ENCODE measurements at places on chromosomes 1 and 21.

DNA sequence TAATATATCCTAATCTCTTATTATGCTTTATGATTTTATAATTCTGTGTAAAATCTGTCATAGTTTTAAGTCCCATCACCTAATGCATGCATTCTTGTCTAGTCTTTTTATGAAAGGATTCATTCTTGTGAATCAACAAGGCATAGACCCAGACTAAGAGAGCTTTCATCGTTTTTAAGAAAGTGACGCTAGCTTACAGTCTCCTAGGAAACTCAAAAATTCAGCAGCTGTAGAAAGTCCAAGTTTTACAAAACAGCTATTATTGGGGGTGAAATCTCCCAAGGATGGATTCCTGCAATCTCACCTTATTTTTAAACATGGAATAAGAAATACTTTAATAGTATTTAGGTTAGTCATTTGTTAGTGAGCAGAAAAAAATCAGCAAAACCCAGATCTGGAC, 104.7 kb downstream of the NCAM2 start:
- DNase-seq = no peak

DNA sequence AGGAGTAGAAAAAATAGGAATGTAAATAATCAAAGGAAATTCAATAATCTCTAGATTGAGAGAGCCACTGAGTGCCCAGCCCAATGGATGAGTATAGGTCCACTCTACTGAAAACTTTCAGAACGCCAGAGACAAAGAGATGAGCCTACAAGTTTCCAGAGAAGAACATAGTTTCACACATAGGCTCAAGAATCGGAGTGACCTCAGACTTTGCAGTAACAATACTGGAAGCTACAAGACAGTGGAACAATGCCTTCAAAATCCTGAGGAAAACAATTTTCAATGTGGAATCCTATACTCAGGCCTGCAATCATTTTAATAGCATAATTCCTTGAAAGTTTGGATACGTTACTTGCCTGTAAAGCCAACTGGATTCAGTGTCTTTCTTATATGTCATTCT, 11.0 kb downstream of the GJA4 start:
- no peak for DNase-seq

DNA sequence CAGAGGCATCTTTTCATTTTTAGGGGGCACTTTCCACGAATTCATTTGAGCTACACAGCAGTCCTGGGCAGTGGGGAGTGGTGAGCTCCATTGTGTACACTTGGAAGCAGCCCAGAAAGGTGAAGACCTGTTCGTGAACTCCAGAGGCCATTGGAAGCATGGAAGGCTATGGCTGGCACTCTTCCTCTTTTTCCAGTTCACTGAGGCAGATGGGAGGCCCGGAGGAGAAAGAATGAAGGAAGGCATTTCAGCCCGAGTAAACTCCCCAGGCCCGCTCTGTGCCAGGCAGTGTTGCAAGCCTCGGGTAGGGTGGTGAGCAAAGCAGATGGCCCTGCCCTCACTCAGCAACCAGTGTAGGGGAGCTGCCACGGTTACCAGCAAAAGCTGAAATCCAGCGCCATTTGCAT, 673 bp upstream of the DHCR24 start:
- no peak for DNase-seq

DNA sequence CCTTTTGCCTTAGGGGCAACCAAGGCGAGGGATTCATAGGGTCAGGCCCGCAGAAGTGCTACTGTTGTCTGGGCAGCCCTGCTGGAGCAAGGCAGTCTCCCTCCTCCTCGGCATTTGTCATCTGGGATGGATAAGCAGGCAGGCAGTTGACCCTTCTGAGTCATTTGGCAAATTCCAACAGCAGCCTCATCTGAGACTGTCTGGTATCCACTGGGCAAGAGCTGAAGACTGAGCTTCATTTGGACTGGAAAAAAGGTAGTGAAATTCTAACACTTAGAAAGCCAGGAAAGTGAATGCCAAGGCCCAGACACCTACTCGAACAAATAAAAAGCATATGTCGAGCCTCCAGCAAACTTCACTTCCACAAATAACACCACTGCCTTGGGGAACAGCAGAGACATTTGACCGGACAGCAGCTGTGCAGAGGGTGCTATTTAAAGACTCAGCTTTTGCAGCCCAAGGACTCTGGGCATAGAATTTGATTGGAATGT, 4.0 kb upstream of the ZBTB40 start:
- no peak for DNase-seq

DNA sequence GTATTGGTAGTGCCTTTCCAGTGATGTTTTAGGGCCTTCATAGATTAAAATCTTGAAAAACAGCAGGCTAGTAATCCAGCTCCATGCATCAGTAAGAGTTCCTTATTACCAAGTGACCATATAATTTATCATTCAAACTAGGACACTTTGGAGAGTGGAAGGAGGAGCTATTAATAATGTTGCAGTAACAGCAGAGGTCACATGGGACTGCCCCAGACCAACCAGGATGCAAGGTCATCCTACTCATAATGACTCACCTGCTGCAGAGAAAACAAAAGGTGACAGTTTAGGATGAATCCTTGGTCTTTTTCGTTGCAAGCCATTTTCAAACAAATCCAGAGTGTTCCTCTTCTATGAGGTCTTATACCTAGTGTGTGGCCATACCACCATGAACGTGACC, 187.4 kb downstream of the NUF2 start:
- DNase-seq = no peak

DNA sequence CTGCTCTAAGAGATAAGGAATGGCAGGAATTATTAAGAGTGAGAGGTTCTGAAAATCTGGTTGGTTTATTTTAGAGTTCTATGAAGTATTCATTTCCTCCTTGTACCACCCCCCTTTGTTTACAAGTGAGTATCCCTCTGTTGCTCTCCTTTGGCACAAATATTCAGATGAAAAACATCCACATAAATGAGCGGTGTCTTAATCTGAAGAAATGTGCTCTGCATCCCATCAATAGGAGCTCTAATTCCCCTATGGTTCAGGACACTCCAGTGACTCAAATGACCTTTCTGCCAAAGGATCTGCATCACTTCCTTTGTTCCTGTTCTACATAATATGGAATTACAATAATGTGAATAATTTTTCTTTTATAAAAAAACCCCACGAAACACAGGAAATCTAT, 16.6 kb downstream of the DDAH1 start:
- no peak for DNase-seq

- DNase-seq = no peak
Observed at GRCh38 chr1:204359474-204360255, at the start of gene PLEKHA6. TSS of gene PLEKHA6 (minus strand) at chr1:204359929. CDS start at chr1:204273727, 86,202 bp downstream.

DNA sequence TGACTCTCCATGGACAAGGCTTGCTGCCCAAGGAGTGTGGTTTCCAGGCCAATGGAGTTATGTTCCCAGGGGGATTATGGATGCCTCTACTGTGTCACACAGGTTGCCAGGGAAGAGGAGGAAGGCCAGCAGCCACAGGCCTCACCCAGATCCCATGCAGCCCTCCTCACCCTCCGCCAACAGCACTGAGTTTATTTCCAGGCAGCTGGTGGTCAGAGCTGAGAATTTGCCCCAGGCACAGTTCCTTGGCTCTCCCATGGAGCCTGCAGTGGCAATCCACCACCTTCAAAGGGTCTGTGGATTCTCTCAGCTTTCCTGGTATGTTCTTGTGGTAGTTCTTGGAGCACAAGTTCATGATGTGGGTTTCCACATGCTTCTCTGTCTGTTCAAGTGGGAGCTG, 79.2 kb downstream of the NTNG1 start:
- DNase-seq = no peak

GRCh38 chr1:46221749-46222148, 18.6 kb downstream of the LURAP1 start:
- no peak for DNase-seq

- DNase-seq = no peak
Observed at GRCh38 chr21:31650930-31651329, 8.6 kb upstream of the SOD1 start.

- no peak for DNase-seq
Observed at GRCh38 chr1:218501161-218501560, 156.0 kb downstream of the TGFB2 start.

Measured in breast epithelium (tissue), 4 donors.